ENCODE measurements at places on chromosomes 1 and 21. TPM values are rescaled to one million over a fixed set of nuclear protein-coding genes. Genes with fewer than 3 reads are reported as not detected.

TFF2 gene
- total RNA-seq: not detected

LORICRIN gene
- not detected for total RNA-seq

ACTRT2 gene
- not detected for total RNA-seq

ELF3 gene
- not detected for total RNA-seq

C1orf122 gene
- total RNA-seq: 8.1 TPM

VAV3 gene
- 1.5 TPM for total RNA-seq

CR1L gene
- not detected for total RNA-seq

THEM5 gene
- not detected for total RNA-seq

PTGFR gene
- 66.5 TPM for total RNA-seq

SLC44A3 gene
- total RNA-seq: 0.37 TPM

GJB3 gene
- under 0.01 TPM for total RNA-seq

Data from subcutaneous preadipocyte (primary cell).